ENCODE measurements at places on chromosomes 7 and 10.
A peak's percentile ranks its signal among the peaks of the same experiment; 100 is the strongest.

DNA sequence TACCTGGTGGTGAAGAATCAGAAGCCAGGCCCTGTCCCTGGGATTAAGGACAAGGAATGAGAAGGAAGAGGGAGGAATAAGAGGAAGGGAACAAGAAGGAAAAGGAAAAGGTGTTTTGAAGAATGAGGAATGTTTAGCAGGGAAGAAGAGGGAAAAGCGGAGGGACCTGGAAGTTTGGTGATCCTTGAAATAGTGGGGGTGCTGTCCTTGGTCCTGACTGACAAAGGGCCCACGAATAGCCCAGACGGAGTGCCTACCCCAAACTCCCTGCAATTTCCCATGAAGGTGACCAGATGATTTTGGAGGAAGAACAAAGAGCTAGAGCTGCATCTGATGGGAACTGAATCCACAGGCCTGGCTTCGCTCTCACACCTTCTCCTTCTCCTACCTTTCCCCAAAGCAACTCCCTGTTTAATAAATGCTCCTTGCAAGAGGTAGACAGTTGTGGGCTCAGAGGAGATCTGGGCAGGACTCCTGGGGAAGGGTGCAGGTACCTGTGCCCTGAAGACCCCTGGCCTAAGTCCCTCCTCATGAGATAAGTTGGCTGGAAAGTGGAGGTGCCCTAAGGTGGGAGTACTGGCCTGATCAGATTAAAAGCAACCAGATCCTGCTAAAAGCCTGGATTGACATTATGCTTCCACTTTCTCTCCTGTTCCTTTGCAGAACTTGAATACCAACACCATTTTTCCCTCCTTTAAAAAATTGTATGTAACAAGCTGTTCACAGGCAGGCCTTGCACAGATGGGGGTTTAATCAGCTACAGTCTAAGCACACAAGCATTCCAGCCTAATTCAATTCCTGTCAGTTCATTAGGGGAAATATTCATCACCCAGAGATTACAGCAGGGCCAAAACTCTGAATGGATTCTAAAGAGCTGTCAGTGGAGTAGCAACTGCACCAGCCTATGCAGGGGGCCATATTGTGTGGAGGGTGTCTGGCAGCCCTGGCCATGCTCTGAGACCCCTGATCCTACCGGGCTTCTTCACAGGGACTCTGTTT is 19.4 kb downstream of the KAZALD1 start:
- no peak for DNase-seq

DNA sequence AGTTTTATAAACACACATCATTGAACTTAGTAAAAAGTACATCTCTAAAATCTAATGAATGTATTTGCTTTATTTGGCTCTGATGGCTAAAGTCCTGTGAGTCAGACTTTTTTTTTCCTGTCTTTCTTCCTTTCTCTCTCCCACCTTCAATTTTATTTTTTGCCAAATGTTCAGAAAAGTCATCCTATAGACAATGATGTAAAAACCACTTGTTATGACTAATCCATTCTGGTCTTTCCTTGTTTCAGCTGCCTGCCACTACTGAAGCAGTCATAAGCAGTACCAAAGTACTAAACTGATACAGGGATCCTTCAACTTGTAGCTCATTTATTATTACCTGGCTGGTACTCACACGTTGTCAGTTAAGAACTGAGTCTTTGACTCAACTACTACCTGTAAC is 23.9 kb downstream of the HECTD2 start:
- DNase-seq = no peak

GRCh38 chr10:100826983-100827818 is 81.8 kb downstream of the PAX2 start:
- peak; percentile 26 for DNase-seq

GRCh38 chr10:125375210-125375609 is 214.8 kb upstream of the CTBP2 start:
- no peak for DNase-seq

DNA sequence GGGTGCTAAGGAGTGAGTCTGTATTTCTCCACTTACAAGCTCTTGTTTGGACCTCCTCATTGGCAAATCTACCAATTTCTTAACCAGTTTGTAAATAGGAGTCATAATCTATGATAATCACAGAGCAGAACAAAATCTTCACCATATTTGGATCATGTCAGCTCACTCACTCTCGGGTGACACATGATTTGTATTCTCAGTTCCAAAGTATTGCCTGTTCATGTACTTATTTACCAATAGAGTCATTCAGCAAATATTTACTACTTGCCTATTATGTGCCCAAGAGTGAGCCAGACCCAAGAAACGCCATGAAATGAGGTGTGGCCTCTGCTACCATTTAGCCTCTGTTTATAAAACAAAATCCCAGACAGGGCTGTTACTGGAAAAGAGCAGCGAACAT is 114.8 kb downstream of the TSPAN12 start:
- no peak for DNase-seq

DNA sequence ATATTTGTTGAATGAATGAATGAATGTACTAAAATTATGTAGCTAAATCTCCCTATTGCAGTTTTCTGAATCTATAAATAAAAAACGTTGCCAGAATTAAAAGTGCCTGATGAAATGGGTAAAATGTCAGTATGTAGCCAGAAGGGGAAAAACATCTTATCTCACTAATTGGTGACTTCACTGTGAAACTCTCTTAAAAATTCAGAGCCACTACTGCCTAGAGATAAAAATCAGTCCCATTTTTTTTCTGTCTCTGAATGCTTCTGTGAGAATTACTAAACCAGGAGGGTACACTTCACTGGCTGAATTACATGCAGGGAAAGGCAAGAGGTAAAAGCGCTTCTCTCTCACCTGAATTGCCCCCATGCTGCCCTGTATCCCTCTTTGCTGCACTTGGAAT is 69.6 kb upstream of the HPS1 start:
- no peak for DNase-seq

DNA sequence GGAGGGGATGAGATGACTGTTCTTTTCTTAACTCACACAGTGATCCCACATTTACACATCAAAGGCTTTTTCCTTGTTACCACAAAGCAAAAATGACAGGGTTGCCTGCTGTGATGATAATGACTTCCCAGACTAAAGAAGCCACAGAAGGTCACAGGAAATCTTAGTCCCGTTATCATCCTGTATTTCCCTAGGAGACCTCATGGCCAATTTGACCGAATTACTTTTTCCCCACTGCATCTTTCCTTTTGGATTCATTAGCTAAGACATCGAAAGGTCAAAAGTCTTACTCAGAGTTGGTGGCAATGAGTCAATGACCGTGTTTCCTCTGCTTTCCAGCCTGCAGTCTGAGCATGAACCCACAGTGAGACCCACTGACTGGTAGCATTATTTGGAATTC is 130.1 kb upstream of the INHBA start:
- DNase-seq = no peak

- DNase-seq = no peak
Observed at GRCh38 chr7:64636386-64636785, 29.5 kb upstream of the ZNF107 start.

- DNase-seq = no peak
Observed at GRCh38 chr7:93902777-93903423, 3.5 kb upstream of the GNGT1 start.

- DNase-seq = no peak
Observed at GRCh38 chr10:63670291-63670898, 149.2 kb downstream of the REEP3 start.

DNA sequence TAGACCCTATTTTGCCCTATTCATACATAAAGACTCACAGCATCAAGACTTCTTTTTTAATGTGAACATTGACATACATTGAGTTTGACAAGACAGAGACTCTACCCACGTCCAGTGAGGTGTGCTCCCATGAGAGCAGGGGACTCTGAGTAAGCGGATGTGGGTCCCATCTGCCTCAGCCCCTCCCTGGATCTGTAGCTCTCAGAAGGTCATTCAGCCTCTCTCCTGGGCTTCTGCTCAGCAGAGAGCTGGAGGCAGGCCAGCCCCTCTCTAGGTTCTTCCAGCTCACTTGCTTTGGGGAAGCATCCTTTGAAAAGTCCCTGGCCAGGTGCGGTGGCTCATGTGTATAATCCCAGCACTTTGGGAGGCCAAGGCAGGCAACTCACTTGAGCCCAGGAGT is 146.9 kb upstream of the ZMIZ1 start:
- no peak for DNase-seq

DNA sequence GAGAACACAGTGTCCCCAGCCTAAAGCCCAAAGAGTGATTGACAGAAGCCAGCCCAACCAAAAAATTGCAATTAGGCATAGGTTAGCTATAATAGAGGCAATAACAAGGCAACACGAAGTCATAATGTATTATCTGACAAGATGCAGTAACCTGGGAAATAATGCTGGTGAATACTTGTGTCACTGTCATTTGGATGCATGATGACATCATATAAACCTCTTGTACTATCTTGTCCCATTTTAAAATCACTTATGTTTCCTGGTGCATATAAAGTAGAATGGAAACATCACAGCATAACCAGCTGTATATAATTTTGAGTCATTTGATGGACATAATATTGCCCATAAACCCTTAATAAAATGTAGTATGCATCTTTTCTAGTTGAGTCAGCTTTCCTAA is 1138.3 kb upstream of the LRRTM3 start:
- DNase-seq = no peak

DNA sequence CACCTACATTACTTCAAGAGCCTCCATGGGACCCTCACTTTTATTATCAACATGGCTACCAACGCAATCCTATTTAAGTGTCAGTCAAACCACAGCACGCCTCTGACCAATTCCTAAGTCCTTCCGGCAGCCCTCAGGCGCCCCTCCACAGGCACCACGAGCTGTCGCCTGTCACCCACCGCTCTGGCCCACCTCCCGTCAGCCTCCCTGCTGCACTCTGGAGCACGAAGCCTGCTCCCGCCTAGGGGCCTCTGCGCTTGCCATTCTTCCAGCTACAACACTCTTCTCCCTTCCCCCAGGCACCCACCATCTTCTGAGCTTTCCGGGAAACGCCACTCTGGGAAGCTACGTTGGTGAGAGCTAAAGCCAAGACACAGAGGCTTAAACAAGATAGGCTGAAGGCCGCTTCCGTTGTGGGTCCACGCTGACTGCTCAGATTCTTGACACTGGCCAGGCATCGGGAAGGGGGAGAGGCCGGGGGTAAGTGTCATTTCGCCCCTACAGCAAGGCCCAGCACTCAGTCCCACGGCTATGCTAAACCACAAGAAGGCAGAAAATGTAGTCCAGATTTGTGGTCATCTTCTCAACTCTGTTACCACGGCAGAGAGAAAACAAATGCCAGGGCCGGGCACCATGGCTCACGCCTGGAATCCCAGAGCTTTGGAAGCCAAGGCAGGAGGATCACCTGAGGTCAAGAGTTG is 56.7 kb downstream of the GNA12 start:
- no peak for DNase-seq

- DNase-seq = peak; percentile 29
Observed at GRCh38 chr10:128125416-128125943, 743 bp downstream of the MKI67 start.

DNA sequence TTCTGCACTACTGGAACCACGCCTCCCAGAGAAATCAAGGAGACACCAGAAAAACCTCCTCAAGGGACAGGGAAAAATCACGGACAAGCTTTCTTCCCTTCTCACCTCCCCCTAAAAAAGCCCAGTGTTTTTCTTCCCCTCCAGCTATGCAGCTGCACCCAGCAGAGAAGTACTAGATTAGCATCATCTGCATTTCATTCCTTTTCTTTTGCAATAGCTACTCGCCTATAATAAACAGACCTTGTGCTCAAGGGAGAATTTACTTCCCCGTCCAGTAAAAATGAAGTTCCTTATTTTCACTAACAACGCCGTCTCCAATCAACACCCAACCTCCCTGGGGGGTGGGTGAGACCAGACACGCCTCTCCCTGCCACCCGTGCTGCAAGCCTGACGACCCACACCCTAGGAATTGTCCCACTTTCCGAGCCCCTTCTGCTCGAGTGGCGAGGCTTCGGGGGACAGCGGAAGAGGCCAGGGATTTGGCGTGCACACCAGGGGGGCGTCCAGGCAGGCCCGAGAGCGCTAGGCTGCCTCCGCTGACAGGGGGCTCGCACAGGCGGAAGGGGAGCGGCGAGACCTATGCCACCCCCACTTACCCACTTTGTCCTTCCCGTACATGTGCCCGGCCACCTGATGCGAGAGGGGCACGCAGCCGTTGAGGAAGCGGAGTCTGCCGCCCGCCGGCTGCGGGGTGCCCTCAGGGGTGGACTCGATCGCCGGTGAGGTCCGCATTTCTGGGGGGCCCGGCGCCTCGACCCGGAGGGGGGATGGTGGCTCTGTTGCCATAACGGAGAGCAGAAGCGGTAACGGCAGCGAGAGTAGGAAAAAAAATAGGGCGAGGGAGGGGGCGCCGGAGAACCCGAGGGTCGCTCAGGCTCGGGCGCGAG is 625 bp downstream of the IPMK start:
- DNase-seq = peak; percentile 30

GRCh38 chr10:72472306-72472705 is 117.6 kb upstream of the DNAJB12 start:
- DNase-seq = no peak

- no peak for DNase-seq
Observed at GRCh38 chr10:113665806-113666354, 2.0 kb upstream of the NRAP start.

- DNase-seq = no peak
Observed at GRCh38 chr10:98367604-98368451, 47.2 kb downstream of the PYROXD2 start.

GRCh38 chr10:132526676-132527075 is 10.9 kb upstream of the INPP5A start:
- DNase-seq = no peak

DNA sequence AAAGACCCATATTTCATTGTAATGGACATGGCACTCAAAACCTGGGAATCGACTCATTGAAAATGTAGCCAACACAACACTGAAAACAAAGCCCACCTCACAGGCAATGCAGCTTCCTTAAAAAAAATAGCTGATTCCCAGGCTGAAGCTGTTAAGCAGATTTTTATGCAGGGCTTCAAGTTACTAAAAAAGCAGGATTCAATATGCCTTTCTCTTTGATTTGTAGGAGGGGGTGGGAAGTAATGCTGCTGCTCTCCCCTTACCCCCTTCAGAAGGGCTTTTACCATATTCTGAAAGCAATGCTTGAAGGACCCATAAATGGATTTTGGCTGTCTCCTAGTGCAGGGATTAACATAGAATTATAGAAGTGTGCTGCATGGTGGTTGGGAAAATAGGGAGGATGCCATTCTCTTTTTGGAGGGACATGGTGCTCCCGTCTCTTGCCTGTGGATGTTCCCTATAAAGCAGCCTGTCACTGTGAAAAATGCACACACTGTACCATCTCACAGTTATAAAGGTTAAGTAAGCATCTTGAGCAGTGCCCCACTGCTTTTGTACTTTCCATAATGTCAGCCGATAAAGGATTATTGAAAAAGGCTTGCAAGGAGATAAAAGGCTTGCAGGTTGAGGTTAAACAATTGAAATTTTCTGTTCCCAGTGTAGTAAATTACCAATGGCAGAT is 262.8 kb downstream of the AUTS2 start:
- no peak for DNase-seq

Measured in activated naive CD4-positive, alpha-beta T cell treated with Interleukin-2 at 50 U/mL for 16 hours (primary cell).